ENCODE measurements at places on chromosomes 2 and 18. TPM values are rescaled to one million over a fixed set of nuclear protein-coding genes. Genes with fewer than 3 reads are reported as not detected.
A peak's percentile ranks its signal among the peaks of the same experiment; 100 is the strongest.

- H3K36me3 ChIP-seq: no peaks in the 10 kb centered on the region
- H3K4me3 ChIP-seq: no peak overlapping the region
- no peaks in the 10 kb centered on the region for H3K27me3 ChIP-seq
- no peak overlapping the region for H3K27ac ChIP-seq
Observed at GRCh38 chr2:122643725-122644329, 888.4 kb downstream of the TSN start.

ADRA2B gene
- 9.4 TPM for total RNA-seq

DNA sequence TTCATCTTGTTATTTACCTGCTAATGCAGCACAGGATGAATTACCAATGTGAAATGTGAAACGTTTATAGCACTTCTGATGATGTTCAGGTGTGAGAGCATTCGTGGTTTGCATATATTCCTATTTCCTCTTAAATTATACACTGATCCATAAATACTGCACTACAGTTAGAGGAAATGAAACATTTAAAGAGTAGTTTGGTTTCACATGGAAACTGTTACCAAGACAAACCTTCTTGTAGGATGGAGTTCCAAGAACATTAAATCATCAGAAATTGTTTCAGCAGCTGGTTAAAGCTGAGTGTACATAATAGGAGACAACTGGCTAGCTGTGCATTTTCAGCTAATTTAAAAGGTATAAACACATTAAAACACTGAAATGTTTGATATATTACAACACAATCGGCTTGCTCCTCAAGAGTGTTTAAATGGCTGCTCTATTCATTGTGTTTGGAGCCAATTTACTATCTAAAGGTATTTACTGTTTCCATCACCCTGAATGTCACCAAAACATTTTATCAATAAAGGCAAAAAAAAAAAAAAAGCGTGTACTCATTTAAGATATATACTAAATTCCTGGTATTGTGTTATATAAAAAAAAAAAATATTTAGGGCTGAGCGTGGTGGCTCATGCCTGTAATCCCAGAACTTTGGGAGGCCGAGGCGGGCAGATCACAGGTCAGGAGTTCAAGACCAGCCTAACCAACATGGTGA lies 100.6 kb downstream of the DYM start:
- no peak overlapping the region for H3K4me3 ChIP-seq
- no peaks in the 10 kb centered on the region for H3K27me3 ChIP-seq
- DNase-seq: no peak
- peaks cover 8% of the 10 kb centered on the region for H3K4me1 ChIP-seq
- H3K36me3 ChIP-seq: no peaks in the 10 kb centered on the region

GRCh38 chr2:99430614-99431291 lies 59.1 kb downstream of the REV1 start:
- no peaks in the 10 kb centered on the region for H3K27me3 ChIP-seq
- no peak for DNase-seq
- H3K36me3 ChIP-seq: peaks cover 7% of the 10 kb centered on the region
- H3K4me1 ChIP-seq: no peaks in the 10 kb centered on the region
- no peak overlapping the region for H3K4me3 ChIP-seq

DNA sequence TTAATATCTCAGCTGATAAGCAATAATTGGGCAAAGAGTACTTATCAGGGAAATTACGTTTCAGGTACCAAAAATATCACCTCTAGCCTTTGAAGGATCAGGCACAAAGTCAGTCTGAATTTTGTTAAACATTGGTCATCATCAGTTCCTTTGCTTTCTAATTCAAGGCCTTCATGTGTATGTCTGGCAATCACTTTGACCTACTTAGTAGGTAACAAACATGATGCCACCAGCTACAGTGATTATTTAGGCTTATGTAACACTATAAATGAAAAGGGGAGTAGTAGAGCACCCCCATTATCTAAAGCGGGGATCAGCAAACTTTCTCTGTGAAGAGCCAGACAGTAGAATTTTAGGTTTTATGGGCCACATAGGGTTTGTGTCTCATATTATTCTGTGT lies 75.1 kb downstream of the RTN4 start:
- H3K27ac ChIP-seq: peak overlapping the region; percentile 74
- peaks cover 30% of the 10 kb centered on the region for H3K4me1 ChIP-seq
- no peaks in the 10 kb centered on the region for H3K27me3 ChIP-seq
- H3K36me3 ChIP-seq: no peaks in the 10 kb centered on the region
- no peak for DNase-seq

GRCh38 chr2:173664513-173664910 lies 300.7 kb downstream of the SP3 start:
- H3K4me1 ChIP-seq: no peaks in the 10 kb centered on the region
- no peaks in the 10 kb centered on the region for H3K36me3 ChIP-seq
- DNase-seq: no peak
- H3K27me3 ChIP-seq: no peaks in the 10 kb centered on the region

- no peak overlapping the region for H3K4me3 ChIP-seq
- DNase-seq: no peak
- no peak overlapping the region for H3K27ac ChIP-seq
- H3K27me3 ChIP-seq: no peaks in the 10 kb centered on the region
Observed at GRCh38 chr2:99863236-99863902, 279.0 kb downstream of the AFF3 start.
